Uterus (tissue), 4 donors: ENCODE measurements at places on chromosomes 7 and 10. TPM values are rescaled to one million over a fixed set of nuclear protein-coding genes. Genes with fewer than 3 reads are reported as not detected.

Gene TAS2R41
- not detected for total RNA-seq

Gene SCIN
- total RNA-seq: 1.6 TPM

Gene ANTXRL
- not detected for total RNA-seq

Gene NCAPG2
- total RNA-seq: 9.4 TPM

Gene CTAGE15
- total RNA-seq: not detected

DNA sequence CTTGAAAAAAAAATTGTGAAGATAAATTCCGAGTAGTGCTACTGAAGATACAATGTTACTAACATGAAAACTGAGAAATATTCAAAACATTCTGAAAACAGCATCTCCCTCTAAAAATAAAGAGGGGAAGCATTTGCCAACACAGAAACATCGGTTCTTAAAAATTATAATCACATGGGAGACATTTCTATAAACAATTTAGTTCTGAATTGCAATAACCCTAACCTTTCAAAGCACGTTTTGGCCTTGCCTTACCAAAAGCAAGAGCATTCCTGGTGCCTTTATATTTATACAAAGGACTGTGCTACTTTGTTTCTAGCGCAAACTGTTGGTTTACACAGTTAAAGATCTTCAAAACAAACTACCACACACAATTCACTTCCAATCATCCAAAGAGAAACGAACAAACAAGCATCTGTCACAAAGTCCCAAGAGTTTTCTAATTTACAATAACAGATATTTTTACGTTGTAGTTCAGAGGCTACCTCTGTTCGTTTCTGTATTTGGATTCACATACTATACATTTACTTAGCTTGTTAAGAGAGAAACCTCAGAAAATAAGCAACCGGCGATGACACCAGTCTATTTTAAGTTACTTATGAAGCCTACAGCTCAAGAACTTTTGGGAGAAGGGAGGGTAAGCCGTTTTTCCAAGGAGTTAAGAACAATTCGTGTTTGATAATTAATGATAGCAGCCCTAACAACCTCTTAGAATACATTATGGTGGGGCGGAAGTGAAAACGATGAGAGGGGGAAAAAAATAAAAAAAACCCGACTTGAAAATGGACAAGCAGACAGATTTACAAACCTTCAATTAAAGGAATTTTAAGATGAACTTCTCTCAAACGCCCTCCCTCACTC is 1.3 kb downstream of the ABI1 start:
- no peak for DNase-seq

- peak; percentile 69 for DNase-seq
Observed at GRCh38 chr7:82319674-82320118, 123.9 kb downstream of the CACNA2D1 start.

- peak; percentile 55 for DNase-seq
Observed at GRCh38 chr10:95841661-95842498, 65.9 kb upstream of the CC2D2B start.

DNA sequence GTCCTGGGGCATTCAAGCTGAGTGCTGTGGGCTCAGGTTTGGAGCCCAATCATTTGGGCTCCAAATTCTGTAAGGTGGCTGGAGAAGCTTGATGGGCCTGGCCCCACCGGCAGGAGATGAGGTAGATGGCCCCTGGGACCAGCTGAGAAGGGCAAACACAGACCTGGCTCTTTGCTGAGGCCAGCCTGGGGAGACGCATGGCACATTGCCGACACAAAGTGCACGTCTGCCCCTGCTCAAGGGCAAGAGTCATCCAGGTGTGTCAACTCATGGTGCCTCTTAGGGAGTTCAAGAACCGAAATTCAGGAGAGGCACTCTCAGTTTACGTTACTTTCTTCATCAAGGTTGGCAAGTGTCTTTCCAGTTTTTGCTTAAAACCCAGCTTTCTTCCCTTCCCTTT is 227.5 kb downstream of the LRMDA start:
- no peak for DNase-seq

DNA sequence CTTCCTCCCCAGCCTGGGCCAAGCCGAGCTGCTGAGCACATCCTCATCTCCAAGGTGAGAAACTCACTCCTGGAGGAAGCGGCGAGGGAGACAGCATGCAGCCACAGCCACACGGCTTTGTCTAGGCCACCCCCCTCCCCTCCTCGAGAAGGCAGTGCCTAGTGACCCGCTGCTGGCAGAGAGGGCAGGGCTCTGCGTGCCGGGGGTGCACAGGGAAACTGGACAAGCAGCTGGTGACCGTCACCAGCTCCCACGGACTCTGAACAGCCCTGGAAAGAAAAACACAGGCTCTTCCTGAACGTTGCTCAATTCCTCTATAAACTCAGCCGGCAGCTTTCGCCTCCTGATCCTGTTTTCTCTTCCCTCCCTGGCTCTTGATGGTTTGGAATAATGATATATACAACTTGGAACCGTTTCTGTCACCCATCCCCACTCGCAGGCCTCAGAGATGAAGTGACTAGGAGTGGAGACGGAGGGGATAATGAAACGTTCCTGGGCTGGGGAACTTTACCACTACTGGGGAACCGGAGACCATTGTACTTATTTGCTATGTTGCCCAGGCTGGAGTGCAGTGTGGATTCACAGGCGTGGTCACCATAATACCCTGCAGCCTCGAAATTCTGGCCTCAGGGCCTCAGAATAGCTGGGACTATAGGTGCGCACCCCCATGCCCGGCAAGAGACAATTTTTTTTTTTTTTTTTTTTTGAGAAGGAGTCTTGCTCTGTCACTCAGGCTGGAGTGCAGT is 19.3 kb downstream of the PAPOLB start:
- DNase-seq: no peak

GRCh38 chr10:3486346-3487065 is 298.5 kb downstream of the KLF6 start:
- DNase-seq: no peak

DNA sequence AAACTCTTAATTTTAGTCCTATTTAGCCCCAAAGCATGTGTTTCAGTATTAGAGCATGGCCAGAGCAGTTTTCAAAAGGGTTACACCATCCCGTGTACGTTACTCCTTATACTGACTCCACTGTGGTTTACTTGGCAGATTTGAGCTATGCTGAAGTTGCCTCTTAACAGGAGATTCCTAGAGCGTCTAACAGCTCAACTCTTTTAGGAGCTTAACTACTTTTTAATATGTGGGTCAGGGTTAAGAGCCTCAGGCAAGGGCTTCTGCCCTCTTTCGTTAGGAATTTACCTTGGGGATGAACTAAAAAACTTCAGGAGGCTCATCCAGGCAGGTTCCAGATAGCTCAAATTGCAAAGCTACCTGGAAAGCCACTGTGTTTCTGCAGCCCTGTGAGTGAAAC is 674.8 kb upstream of the C7orf33 start:
- DNase-seq: no peak

DNA sequence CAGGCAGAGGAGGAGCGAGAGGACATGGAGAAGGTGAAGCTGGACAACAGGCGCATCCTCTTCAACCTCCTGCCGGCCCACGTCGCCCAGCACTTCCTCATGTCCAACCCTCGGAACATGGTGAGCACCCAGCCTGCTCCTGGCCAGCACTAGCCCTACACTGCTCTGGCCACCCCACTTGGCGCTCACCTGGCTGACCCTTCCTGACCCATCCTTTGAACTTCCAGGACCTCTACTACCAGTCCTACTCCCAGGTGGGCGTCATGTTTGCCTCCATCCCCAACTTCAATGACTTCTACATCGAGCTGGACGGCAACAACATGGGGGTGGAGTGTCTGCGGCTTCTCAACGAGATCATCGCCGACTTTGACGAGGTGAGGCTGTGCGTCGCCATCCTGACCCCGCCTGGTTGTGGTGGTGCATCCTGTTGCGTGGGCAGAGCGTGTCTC is 129.2 kb downstream of the ADCY1 start:
- peak; percentile 11 for DNase-seq

DNA sequence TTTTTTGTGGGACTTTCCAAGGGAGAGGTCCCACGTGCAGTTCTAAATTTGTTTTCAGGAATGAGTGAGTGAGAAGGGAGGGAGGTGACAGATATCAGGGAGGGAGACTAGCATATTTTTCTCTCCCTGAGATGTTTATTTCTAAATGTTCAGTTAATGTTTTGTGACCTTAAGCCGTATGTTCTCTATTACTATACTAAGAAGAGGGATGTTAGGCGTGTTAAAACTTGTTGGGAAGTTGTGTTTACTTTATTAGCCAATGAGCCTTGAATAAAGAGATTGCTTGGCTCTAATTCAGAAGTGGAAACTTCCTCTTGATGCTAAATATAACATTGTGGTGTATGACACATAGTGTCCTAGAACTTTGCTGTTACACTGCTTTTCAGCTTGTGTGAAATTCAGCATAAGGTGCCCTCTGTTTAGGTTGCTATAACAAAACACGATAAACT is 37.3 kb downstream of the DNAH11 start:
- DNase-seq: no peak

DNA sequence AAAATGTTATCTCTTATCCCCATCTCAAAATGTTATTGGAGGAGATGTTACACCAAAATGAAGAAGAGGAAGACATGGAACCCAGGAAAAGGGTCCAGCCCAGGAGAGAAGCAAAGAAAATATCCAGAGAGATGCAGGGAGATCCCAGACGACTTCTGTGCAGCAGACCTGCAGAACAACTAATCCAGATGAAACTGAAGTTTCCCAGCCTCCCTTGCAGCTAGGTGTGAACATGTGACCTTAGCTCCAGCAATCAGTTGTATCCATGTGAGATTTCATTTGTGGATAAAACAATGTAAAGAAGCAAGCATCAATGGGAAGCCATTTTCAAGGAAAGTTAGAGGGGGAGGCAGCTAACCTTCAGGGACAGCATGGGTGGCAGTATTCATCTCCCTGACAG is 55.8 kb upstream of the NANOS1 start:
- DNase-seq: no peak

- DNase-seq: no peak
Observed at GRCh38 chr10:63522277-63522687, 1.1 kb downstream of the REEP3 start.

- DNase-seq: no peak
Observed at GRCh38 chr7:43639858-43640491, 57.1 kb downstream of the STK17A start.

GRCh38 chr7:153247926-153248325 is 488.4 kb downstream of the ACTR3B start:
- no peak for DNase-seq

GRCh38 chr7:151168003-151168786 is 701 bp upstream of the GBX1 start:
- DNase-seq: no peak

DNA sequence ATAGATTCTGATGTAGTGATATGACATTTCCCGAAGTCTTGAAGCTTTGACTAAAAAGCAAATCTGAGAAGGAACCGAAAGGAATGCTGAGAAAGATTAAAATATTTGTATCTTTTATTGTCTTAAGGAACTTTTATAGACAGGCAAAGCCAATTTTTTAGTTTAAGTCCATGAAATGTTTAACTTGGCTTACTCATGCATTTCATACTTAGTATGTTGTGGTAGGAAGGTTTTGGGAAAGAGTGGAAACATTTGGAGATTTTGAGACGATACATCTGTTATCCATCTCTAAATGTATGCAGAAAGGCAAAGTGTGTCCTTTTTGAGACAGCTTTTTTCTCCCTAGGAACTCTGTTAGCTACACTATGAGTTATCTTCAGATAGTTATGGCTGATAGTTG is 10.1 kb downstream of the TBC1D12 start:
- DNase-seq: no peak

- no peak for DNase-seq
Observed at GRCh38 chr7:48755061-48755555, 169.2 kb upstream of the CDC14C start.
